Anterior cingulate cortex (tissue), 58 donors: ENCODE measurements at places on chromosomes 16 and 17.

GRCh38 chr17:70276906-70277305, 107.6 kb downstream of the KCNJ2 start:
- DNase-seq: no peak

DNA sequence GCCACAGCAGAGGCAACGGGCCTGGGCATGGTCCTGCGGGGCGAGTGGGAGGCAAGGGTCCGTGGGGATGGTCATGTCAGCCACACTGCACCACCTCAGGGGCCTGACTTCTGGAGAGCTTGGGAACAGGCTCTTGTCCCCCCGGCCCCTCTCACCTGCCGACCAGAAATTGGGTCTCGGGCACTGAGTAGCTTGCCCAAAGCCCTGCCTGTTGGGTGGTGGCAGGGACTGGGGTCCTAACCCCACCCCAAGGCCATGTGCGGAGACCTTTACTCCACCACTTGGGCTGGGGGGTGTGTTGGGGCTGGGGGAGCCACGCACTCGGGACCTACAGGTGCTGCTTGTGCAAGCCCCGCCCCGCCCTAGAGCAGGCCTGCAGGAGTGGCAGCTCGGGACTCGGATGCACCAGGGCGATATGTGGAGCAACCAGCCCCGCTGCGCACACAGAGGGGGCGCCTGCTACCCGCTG, 24.2 kb upstream of the CHMP6 start:
- no peak for DNase-seq

DNA sequence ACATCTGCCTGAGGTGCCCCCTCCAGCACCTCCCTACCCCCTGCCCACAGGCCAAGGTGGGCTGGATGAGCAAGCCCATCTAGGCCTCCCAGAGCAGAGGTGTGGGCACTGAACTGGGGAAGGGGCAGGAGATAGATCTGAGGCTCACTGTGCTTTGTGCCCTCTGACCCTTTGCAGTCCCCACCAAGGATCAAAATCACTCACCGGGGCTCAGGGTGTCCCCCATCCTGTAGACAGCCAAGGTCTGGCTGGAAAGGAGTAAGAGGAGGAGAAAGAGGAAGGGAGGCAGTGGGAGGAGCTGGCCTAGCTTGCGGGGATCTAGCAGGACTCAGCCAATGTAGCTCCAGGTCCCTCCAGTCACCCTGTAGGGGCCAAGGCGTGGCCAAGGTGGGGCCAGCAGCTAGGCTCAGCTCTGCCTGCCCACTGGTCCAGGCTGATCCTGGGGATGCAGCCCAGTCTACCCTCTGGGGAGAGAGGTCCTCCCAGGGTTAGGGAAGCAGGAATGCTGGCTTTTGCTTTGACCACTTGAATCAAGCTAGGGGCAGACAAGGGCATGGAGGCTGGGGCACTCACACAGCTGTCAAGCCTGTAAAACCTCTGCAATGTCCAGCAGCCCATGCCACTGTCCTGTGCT, 1.8 kb downstream of the SLC12A4 start:
- DNase-seq: no peak

DNA sequence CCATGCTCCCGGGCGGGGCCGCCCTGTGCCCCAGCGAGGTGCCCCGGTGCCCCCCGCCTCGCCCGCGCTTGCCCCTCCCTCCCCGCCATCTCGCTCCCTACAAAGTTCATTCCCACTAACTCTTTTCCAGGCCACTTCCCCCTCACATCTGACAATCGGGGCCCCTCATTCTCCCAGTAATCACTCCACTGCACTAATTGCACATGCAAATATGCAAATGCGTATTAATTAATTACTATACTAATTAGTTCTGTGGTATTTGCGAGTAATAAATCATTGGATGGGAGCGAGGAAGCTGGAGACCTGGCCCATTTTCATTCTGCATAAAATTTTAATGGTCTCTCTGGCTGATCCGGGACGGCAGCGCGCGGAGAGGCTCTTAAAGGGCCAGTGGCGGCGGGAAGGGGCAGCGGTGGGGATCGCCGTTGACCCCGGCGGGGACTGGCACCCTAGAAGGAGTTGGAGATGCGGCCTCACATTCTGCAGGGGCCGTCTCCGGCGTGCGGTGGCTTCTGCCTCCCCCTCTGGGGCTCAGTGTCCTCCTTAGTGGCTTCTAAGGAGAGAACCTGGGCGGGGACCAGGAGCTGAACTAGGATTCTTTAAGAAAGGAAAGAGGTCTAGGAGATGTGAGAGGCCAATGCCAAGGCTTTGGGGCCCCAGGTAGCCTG, 8.4 kb upstream of the PPP1R1B start:
- no peak for DNase-seq

- DNase-seq: peak; percentile 53
These were observed 8.8 kb downstream of the ZG16B start for GRCh38 chr16:2838928-2839327.

DNA sequence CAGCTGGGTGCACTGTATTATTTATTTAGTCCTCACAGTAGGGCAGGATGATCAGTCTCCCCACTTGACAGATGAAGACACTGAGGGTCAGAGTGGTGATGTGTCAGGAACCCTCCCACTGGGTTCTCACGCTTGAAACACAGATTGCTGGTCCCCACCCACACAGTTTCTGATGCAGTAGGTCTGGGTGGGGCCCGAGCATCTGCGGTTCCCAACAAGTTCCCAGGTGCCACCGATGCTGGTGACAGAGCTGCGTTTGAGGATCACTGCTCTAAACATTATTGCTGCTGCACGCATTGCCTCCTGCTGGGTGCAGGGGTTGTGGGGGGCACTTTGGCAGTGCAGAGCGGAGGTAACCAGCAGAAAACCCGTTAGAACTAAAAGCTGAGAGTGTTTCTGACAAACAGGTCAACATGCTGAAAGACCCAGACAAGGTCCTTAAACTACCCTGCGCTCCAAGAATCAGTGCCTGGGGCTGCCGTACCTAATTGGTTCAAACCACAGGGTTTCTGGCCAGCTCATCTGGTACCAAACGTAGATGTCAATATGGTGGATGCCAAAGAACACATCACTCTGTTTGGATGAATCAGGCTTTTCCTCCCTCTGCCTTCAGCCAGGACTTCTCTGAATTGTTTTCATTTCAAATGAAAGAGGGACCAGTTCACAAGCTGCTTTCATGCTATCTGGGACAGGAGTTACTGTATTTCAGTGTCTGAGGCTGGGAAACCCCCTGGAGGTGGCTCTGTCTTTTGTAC, 76.0 kb downstream of the ABCC1 start:
- no peak for DNase-seq

- no peak for DNase-seq
These were observed 1.1 kb downstream of the LGALS9 start for GRCh38 chr17:27631897-27632725.

DNA sequence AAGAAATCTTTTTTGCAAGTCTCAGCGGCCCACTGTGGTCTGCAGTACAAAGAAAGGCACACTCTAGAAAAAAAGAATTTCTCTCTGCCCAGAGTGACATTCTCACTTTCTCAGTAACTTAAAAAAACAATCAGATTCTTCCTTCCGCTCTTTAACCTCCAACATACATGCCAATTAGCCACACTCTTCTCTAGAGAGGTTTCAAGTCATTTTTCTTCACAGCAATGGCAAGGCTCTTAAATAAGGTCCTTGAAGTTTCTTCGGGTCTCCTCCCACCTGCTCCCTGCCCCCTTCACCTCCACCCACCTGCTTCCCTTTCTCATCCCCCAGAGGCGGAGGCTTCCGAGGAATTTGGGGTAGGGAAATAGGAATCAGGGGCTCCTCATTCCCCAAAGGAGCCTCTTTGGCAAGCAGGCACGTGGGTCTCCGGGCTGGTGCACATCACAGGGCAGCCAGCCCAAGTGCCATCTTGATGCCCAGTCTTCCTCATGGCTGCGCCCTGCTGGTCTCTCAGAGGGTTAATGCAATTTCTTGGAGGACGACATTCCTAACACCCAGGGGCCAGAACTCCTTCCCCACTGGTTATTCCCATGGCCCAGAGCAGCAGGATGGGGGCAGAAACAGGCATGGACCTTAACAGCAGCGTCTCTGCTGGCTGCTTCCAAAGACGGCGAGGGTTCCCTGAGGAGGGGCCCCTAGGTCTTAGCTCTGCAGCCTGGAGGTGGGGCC, 855 bp upstream of the MEOX1 start:
- DNase-seq: no peak

GRCh38 chr16:22189473-22190080, 16.5 kb upstream of the EEF2K start:
- DNase-seq: no peak

DNA sequence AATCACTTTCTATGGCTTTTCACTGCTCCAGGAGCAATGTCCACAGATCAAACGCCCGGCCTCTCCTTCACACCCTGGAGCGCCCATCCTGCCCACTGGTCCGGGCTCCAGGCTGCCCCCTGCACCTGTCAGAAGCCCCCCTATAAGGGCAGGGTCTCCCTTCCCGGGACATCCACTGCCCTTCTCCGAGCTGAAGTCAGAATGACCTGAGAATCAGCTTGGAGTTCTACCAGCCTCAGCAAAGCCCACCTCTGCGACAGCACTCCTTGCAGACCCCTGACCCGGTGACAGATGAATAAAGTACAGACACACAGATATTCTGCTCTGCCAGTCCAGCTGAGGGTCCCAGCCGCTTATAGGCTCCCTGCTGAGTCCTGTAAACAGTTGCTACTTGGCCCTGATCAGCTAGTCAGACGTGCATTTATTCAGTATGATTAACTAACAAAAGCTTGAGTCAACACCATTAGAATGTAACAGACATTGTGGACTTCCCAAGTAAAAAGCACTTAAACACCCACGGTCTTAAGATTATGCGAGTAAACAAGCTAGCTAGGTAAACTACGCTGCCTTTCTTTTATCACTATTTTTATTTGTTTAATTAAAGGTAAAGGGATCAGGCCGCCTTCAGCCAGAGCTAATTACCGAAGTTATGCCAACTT, 4.8 kb downstream of the SLC7A5 start:
- DNase-seq: no peak

- DNase-seq: no peak
These were observed 116.4 kb upstream of the SMURF2 start for GRCh38 chr17:64778240-64779097.

DNA sequence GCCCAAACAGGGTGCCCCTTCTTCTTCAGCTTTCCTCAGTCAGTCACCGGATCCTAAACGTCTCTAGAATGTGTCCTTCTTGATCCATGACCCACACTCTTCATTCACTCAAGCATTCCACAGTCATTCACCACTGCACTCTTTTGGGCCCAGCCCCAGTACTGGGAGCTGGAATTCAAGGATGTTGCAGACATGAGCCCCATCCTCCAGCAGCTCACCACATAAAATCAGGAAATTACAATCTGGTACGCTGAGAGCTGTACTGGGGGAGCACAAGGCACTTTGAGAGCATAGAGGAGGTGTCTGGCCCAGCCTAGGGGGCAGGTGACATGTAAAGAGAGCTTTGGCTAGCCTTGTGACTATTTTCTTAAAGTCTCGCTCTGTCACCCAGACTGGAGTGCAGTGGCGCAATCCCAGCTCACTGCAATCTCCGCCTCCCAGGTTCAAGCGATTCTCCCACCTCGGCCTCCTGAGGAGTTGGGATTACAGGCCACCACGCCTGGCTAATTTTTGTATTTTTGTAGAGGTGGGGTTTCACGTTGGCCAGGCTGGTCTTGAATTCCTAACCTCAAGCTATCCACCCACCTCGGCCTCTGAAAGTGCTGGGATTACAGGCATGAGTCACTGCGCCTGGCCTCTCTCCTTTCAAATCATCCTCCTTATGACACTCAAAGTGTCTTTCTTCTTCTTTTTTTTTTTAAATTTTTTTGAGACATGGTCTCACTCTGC, 18.7 kb downstream of the CES4A start:
- DNase-seq: no peak

DNA sequence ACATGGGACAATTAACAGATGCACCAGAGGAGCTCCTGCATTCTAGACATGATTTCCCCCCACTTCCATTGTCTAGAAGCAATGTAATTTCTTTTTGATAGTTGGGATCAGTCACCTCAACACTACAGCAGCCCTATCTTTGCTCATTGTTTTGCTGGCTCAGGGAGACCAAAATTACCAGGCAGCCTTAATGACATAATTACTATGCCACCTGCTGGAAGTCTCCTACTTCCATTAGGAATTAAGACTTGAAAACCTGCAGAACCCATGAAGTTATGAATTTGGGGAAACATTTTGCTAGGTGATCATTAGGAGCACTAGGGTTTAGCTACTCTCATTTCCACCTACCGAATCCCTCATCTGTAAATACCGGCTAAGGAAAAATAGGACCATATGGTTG, 312.0 kb upstream of the CA10 start:
- no peak for DNase-seq

- no peak for DNase-seq
These were observed 10.1 kb downstream of the METRNL start for GRCh38 chr17:83089328-83090132.

- no peak for DNase-seq
These were observed 1.2 kb downstream of the GID4 start for GRCh38 chr17:18040261-18040858.
